ENCODE measurements at places on chromosomes 13 and 19.

DNA sequence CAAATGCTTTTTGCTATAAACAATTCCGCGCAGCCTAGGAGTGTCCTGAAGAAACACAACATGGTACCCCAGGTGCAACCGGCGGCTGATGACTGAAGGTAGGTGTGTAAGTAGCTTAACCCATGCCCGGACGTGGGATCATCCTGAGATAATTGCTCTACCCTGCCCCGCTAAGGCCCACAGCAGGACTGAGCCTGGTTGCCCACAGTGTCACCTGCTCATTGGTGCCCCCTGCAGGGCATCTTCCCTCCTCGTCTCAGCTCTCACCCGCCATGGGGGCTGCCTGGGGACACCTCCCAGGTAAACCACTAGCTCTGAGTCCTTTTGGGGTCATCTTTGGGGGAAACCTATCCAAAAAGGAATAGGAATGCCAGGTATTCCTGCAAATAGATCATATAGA, 22.3 kb downstream of the TMEM161A start:
- peak; percentile 44 for DNase-seq

DNA sequence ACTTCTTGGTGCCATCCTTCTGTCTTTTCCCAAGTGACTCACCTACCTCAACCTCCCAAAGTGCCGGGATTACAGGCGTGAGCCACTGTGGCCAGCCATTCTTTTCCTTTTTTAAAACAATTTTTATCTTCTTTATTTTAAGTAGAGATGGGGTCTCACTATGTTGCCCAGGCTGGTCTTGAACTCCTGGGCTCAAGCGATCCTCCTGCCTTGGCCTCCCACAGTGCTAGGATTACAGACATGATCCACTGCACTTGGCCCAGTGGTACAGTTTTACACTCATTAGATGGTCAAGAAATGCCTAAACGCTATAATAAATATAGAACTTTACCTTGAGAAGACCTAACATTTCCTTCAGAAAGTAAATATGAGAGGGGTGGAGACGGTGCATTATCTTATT, 24.5 kb downstream of the GP6 start:
- DNase-seq: no peak

DNA sequence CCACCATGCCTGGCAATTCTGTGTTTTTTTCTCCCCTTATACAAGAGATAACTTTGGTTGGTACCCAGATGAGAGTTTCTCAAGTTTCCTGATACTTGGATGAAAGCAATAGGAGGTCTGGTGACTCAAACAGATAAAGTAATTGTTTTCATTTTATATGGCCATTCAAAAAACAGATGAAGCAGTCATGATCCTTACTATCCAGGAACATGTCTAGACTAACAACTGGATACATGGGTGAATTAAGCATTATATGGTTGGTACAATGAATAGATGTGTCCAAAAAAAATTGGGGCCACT, 8.5 kb downstream of the ZNF430 start:
- DNase-seq: no peak

DNA sequence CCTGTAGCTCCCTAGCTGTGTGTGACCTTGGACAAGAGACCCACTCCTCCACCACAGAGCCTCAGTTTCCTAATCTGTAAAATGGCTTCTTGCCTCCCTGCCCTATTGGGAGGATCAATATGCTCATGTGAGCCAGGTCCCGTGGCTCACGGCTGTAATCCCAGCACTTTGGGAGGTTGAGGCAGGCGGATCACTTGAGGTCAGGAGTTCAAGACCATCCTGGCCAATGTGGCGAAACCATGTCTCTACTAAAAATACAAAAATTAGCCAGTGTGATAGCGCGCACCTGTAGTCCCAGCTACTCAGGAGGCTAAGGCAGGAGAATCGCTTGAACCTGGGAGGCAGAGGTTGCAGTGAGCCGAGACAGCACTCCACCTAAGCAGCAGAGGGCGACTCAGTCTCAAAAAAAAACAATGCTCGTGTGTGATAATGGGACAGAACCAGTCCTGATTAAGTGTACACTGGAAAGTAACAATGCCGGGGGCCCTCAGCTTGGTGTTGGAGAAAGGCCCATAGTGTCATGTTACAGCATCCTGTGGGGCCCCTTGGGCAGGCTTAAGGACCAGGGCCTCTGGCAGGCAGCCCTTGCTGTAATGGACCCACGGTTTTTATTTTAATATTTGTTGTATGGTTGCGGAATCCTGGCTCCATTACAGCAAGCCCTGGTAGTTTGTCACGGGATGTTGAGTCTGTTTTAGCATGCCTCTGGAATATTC, 6.8 kb downstream of the RPS11 start:
- DNase-seq: no peak

- no peak for DNase-seq
These were observed 364.7 kb downstream of the ENOX1 start for GRCh38 chr13:43422116-43422515.

DNA sequence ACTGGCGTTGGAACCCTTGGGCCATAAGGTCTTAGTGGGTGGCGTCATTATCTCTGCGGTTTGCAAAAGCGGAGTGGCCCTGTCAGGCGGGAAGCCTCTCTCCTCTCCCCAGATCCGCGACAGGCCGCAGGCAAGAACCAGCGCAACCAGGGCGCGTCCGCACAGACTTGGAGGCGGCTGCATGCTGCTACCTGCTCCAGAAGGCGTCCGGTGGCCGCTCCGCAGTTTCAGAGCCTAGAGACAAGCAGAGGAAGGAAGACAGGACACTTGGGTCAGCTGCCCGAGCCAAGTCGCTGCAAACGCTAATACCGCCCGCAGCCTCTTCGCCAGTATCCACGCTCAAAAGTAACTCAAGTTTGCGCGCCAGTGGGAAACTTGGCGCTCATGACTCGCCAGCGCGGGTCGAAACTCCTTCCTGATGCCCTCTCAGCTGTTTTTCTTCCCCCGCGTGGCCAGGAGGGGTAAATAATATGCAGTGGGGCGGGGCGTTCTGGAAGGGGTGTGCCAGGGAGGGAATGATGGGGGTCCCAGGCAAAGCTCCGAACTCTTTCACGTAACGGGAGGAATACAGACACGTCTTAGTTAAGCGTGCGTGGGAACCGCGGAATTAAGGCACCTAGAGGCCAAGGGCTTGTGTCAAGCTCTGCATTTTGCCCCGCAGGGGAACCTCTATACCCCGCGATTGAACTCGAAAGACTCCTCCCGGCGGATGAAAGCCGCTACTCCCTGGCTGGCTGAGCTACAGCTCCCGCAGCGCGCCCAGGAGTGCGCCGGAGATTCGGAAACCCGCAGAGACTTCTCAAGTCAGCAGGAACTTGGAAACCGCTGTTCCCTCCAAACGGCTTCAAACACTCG, at the start of gene EDNRB:
Gene EDNRB, minus strand, starts transcription at position 441 of the 855 bp plus-strand sequence. Its CDS starts 258 bp downstream, at position 183.
- no peak for DNase-seq

DNA sequence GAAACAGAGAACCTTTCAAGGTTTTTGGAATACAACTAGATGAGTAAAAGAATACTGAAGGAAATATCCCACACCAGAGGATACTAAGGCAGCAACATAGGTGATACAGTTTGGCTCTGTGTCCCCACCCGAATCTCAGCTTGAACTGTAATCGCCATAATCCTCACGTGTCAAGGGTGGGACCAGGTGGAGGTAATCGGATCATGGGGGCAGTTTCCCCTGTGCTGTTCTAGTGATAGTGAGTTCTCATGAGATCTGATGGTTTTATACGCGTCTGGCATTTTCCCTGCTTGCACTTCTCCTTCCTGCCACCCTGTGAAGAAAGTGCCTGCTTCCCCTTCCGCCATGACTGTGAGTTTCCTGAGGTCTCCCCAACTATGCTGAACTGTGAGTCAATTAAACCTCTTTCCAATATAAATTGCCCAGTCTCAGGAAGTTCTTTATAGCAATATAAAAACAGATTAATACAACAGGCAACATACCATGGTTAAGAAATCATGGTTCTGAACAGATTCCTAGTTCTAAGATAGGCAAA, 97.0 kb downstream of the ABCC4 start:
- no peak for DNase-seq

- no peak for DNase-seq
These were observed 81.0 kb upstream of the MAB21L1 start for GRCh38 chr13:35557475-35557874.

Data from stimulated activated CD4-positive, alpha-beta T cell treated with anti-CD3 and anti-CD28 coated beads, Interleukin-1b, Interleukin-23, amount 100 ng/mL, for 4 hours (primary cell).